ENCODE measurements at places on chromosomes 2 and 18. TPM values are rescaled to one million over a fixed set of nuclear protein-coding genes. Genes with fewer than 3 reads are reported as not detected.

DNA sequence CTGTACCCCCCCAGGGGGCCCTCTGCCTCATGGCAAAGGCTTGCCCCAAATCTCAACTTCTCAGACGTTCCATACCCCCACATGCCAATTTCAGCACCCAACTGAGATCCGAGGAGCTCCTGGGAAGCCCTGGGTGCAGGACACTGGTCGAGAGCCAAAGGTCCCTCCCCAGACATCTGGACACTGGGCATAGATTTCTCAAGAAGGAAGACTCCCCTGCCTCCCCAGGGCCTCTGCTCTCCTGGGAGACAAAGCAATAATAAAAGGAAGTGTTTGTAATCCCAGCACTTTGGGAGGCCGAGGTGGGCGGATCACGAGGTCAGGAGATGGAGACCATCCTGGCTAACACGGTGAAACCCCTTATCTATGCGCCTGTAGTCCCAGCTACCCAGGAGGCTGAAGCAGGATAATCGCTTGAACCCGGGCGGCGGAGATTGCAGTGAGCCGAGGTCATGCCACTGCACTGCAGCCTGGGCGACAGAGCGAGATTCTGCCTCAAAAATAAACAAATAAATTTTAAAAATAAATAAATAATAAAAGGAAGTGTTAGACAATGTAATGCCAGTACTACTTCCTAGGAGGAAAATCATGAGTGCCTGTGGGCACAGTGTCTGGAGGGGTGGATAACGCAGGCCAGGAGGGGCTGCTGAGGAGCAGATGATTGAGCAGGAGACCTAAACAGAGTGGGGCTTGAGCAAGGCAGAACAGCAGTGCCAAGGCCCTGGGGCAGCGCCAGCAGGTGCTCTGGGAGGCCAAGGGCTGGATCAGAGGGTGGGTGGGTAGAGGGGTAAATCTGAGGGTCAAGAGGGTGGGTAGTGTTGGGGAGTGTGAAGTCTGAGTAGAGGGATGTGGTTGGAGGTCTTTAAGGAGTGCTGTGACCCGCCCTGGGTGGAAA is 4.0 kb downstream of the ALPP start:
- no peak for DNase-seq

- DNase-seq: peak; percentile 94
Observed at GRCh38 chr2:205682239-205682970, at the start of gene NRP2. Gene NRP2, plus strand, starts transcription at chr2:205682501. Its CDS starts 790 bp downstream, at chr2:205683291.

DNA sequence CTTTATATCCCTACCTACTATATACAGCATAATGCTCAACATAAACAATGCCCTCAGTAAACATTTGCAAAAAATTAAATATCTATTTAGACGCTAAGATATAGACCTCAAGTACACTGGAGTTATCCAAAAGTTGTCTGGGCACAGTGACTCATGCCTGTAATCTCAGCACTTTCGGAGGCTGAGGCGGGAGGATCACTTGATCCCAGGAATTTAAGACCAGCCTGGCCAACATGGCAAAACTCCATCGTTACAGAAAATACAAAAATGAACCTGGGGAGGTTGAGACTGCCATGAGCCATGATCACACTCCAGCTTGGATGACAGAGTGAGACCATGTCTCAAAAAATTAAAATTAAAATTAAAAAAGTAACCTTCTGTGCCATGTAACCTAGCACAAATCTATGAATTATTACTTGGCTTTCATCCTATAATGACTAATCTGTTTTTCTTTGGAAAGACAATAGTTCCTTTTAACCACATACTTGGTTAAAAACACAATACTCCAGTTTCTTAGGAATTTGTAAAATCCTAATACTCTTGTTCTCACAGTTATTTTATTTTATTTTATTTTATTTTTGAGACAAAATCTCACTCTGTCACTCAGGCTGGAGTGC is 6.7 kb upstream of the TNFAIP6 start:
- no peak for DNase-seq

DNA sequence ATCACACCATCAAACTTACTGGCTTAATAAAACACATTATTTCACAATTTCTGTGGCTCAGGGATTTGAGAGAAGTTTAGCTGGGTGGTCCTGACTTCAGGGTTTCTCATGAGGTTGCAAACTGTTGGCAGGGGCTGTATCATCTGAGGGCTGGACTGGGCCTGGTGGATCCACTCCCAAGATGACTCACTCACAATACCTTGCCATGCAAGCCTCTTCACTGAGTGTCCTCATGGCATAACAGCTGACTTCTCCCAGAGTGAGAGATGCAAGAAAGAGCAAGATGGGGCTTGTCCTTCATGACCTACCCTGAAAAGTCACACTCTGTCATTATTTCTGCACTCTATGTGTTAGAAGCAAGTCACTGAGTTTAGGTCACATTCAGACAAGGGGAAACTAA is 73.8 kb downstream of the AQP4 start:
- no peak for DNase-seq

- DNase-seq: no peak
Observed at GRCh38 chr18:26471027-26471426, 77.3 kb downstream of the KCTD1 start.

- peak; percentile 63 for DNase-seq
Observed at GRCh38 chr2:219230059-219230540, 494 bp downstream of the ANKZF1 start.

DNA sequence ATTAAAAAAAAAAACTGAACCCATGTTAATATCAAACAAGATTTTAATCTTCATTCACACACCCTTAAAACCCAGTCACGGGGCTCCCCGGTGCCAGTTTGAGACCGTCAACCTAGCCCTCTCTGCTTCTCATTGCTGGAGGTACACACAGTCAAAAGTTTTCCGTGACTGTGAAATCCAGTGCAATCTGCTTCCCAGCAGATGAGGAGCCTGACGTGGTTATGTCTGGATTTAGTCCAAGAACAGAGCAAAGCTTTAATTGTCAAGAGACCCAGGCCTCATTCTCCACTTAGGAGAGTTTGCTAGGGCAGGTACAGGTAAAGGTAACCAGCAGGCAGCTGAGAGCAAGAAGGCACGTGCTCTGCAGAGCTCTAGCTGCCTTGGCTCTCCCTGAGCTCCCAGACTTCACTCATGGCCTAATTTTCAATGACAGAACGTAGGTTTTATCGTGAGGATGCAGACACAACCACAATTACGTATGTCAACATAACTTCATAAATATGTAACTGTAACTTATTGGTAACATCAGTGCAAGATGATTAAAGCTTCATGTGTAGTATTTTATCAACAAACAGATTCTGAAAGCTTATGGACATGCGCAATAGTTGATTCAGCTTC is 56.3 kb downstream of the SLC16A14 start:
- DNase-seq: no peak

GRCh38 chr2:43762286-43762685 is 11.6 kb upstream of the DYNC2LI1 start:
- no peak for DNase-seq

DNA sequence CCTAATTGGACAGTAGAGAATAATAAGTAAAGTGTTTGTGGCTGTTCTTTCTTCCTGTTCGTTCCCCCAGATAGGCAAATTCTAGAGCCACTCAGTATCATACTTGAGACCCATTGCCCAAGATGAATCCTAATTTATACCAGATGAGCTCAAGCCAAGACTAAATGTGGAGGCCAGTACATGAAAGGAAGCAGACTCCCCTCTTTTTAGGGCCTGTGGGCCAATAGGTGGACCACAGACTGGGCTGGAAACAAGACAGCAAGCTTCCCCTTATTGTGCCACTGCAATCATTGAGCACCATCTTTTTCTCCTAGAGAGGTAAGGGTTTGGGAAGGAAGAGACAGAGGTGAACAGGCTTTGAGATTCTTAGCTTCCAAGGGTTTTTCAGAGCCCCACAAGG is 141.9 kb downstream of the MGAT5 start:
- DNase-seq: no peak

- DNase-seq: no peak
Observed at GRCh38 chr2:8242739-8243138, 439.1 kb upstream of the ID2 start.

FTCDNL1 gene
- 4.1 TPM for polyA plus RNA-seq

DNA sequence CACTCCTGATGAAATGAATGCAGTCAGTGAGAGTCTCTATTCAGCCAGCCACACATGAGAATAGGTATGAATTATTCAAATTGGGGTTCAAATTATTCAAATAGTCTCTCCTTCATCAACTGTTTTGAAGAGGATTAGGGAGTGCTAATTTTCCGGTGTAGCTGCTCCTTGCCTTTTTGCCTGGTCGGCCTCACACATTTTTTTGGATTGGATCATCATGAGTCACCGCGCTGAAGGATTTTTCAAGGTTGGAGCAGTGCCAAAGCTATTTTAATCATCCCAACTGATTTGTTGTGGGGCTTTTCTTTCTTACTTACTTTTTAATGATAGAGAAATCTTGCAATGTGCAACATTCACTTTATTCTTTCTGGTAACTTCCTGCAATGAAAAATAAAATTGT is 2.4 kb upstream of the DTNA start:
- peak; percentile 44 for DNase-seq

- DNase-seq: no peak
Observed at GRCh38 chr2:155145758-155146229, 447.3 kb downstream of the KCNJ3 start.

GRCh38 chr2:152462779-152463178 is 127.8 kb downstream of the FMNL2 start:
- no peak for DNase-seq

NAB1 gene
- polyA plus RNA-seq: 10.4 TPM

RESP18 gene
- polyA plus RNA-seq: not detected

C1QL2 gene
- polyA plus RNA-seq: not detected

THSD7B gene
- 0.34 TPM for polyA plus RNA-seq

KCNIP3 gene
- polyA plus RNA-seq: 14.8 TPM

SEC11C gene
- polyA plus RNA-seq: 106 TPM

DNA sequence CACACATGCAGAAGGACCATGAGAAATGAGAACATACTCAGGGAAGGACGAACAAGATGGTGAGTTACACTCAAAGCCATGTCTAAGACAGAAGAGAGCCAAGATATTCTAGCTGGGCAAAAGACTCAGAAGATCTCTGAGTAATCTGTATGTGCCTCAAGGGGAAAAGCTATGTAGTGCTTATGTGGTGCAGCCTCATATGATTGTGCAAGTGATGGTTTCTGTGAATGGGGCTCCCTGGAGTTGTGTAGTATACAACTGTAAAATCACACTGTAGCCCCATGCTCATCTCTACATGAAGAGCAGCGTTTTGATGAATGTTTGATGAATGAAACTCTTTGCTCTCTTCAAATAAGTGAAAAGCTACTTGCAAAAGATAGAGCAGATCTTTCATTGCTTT is 57.5 kb downstream of the OSR1 start:
- no peak for DNase-seq

DNA sequence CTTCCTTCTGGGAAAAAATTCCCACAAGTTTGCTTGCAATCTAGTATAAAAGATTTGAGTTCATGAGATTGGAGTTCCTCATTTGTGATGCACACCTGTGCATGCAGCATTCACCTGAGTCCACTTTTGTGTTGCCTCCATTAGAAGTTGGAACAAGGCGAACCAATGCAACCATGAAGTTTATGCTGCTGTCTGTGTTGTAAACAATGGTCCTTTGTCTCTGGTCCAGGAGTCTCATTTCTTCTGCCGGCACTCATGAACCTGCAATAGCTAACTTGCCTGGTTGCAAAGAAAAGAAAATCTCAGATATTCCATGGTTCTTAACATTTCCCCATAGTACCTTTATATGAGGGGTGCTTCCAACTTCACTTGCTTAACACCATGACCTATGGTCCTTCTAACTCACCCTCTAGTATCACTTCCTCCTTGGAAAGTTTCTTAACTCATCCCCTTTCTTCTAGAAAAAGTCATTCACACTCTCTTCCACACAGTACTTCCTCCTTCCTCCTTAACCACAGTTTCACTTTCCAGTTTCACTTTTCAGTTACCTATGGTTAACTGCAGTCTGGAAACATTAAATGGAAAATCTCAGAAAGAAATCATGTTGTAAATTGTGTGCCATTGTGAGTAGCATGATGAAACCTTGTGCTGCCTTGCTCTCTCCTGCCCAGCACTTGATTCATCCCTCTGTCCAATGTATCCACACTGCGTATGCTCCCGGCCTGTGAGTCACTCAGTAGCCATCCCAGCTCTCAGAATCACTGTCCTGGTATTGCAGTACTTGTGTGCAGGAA is 128.8 kb upstream of the TRIB2 start:
- DNase-seq: no peak

GRCh38 chr2:70659551-70659950 is 105.9 kb upstream of the TGFA start:
- DNase-seq: no peak

- peak; percentile 76 for DNase-seq
Observed at GRCh38 chr2:127695491-127696472, 5.5 kb upstream of the SFT2D3 start.

GRCh38 chr2:221791844-221792243 is 219.7 kb upstream of the EPHA4 start:
- no peak for DNase-seq

TMEM169 gene
- polyA plus RNA-seq: 1.6 TPM

GRCh38 chr2:203399031-203399430 is 70.8 kb downstream of the ABI2 start:
- DNase-seq: no peak

SKOR2 gene
- not detected for polyA plus RNA-seq

DNA sequence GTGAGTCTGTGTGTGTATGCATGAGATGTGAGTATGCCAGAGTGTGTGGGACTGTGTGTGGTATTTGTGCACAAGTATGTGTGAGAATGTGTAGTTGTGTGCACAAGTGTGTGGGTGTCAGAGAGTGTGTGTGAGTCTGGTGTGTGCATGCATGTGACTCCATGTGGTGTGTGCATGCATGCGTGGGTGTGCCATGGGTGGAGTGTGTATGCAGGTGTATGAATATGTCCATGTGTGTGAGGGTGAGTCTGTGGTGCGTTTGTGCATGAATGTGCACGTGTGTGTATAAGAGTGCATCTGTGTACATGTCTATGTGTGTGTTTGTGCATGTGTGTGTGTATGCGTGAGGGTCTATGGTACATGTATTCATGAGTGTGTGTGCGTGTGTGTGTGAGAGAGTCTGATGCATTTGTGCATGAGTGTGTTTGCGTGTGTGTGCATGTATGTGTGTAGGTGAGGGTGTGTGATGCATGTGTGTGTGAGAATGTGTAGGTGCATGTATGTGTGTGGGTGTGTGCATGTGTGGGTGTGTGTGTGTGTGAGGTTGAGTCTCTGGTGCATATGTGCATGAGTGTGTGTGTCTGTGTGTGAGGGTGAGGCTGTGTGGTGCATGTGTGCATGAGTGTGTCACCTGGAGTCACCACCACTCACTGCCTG is 226.8 kb downstream of the LDLRAD4 start:
- DNase-seq: no peak

GRCh38 chr2:73112026-73112912 is 479 bp downstream of the RAB11FIP5 start:
- DNase-seq: peak; percentile 62

DNA sequence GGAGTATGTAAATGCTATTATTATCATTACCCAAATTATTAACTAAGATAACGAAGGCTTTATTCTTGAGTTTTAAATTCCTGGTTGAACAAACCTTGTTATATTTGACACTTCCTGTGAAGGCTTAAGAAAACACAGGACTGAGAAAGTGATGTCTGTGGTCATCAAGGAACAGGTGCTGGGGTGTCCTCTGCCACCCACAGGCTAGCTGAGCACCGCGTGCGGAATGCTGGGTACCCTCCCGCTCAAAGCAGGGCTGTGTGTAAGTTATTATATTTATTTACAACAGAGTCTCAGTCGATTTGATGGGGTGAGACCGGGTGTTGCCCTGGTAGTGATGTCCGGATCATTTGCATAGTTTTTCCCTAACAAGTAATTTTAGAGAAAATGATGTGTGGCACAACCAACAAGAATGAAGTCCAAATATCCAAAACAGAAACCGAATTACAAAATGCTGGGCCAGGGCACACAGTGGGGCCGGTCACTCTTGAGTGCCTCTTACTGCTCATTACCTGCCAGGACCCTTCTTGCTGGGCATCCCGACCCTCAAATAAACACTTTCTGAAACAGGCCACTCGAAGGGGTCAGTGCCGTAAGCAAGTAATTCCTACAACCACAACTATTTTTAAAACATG is 49.2 kb downstream of the TMEM18 start:
- no peak for DNase-seq

CIB4 gene
- not detected for polyA plus RNA-seq

Data from kidney (tissue), 22 donors.